ENCODE measurements at places on chromosomes 12 and 14. TPM values are rescaled to one million over a fixed set of nuclear protein-coding genes. Genes with fewer than 3 reads are reported as not detected.

SOS2 gene
- polyA plus RNA-seq = 25.9 TPM

CCDC177 gene
- polyA plus RNA-seq = 3.2 TPM

EXOC3L4 gene
- polyA plus RNA-seq = not detected

TAS2R14 gene
- 13.5 TPM for polyA plus RNA-seq

GPR132 gene
- not detected for polyA plus RNA-seq

All from neural cell (in vitro differentiated cells).